ENCODE measurements at places on chromosomes 12 and 14. TPM values are rescaled to one million over a fixed set of nuclear protein-coding genes. Genes with fewer than 3 reads are reported as not detected.

- no peak for DNase-seq
These were observed 36.9 kb upstream of the CCDC198 start for GRCh38 chr14:57530571-57530970.

DNA sequence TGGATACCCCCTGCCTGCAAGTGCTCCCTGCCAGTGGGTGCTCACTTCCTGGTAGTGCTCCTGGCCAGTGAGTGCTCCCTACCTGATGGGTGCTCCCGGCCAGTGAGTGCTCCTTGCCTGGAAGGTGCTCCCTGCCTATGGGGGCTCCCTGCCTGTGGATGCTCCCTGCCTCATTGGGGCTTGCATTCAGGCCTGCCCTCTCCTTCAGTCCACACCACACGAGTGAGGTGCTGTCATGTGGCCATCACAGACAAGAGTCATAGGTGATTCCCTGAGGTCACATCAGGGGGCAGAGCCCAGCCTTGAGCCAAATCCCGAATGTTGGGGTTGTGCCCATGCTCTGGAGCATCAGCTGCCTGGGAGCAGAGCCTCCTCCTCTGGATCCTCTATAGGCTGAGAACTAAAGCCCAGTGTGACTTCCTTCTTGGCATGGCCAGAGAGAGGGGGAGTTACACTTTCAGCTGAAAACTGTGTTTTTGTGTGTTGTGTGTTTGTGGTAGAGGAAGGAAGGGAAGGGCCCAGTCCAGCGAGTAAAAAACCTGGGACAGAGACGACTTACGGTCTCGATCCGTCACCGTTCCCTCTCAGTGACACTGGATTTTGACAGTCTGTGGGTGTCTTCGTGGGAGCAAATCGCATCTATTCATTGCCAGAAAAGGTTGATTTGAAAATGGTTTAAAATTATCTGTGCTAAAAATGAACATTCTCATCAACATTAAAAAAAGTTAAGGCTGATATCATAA is 136.0 kb downstream of the ADGRD1 start:
- DNase-seq: no peak

DNA sequence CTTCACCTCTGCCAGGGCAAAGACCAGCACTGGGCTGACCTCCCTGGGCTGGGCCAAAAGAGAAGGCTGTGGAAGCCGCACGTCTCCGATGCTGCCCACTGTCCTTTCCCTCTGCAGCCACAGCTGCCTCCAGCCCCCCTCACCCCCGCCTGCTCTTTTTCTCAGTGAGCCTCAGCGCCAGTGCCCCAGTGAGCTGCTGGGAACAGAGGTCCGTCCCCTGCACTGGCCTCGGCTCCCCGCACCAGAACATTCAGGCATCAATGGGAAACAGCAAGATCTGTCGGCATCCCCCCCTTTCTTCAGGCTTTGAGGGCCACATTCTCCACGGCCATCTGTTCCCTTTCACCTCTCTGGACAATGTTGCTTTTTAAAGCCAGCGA is 398.1 kb downstream of the ZFP36L1 start:
- no peak for DNase-seq

DNA sequence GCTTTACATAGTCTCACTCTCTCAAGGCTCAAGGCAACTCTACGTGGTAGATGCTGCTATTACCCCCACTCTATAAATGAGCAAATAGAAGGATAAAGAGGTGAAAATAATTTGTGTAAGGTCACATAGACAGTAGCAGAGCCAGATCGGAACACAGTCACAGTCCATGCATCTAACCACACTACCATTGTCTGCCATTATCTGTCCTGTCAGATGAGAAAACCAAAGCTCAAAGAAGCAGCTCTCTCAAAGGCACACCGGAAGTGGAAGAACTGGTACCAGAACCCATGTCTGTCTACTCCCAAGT is 134.4 kb upstream of the NUDT4 start:
- DNase-seq: no peak

GRCh38 chr12:53181935-53182334 is 1.2 kb upstream of the CSAD start:
- DNase-seq: no peak

- no peak for DNase-seq
These were observed 113.0 kb upstream of the WSCD2 start for GRCh38 chr12:108016022-108016564.

DNA sequence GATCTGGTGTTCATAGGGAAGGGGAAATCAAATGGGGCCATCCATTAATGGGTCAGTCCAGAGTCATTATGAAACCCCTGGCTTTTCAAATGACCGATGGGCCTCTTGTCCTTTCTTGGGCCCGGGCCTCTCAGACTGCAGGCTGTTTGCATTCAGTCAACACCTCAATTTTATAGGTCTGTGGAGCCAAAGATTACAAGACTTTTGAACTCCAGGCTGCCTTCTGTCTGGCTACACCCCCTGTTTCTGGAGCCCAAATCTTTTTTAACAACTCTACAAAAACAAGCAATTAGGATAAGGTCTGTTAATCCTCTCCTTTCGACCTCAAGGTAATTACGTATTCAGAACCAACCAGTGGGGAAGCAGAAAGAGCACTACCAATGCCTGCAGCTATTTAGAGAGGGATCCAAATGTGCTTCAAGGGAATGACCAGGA is 35.6 kb downstream of the DUSP6 start:
- DNase-seq: no peak

DNA sequence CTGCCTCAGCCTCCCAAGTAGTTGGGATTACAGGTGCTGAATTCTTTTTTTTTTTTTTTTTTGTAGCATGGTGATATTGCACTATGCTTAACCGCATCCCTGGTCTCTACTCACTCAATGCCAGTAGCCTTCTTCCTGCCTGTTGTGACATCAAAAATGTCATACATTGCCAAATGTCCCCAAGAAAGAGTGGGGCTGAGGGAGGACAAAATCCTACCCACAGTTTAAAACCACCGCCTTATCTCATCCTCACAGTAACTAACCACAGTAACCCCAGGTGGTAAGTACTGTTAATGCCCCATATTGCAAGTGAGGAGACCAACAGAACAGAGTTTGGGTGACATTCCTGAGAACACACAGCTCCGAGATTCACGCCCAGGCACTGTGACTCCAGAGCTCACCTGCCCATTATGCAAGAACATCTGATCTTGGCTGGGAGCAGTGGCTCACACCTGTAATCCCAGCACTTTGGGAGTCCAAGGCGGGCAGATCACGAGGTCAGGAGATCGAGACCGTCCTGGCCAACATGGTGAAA is 19.6 kb downstream of the MORN3 start:
- DNase-seq: no peak

GRCh38 chr12:101570047-101570446 is 24.7 kb upstream of the MYBPC1 start:
- DNase-seq: peak; percentile 16

- DNase-seq: no peak
These were observed 131.9 kb upstream of the CLEC14A start for GRCh38 chr14:38387821-38388220.

GRCh38 chr12:124734224-124734788 is 129.4 kb downstream of the SCARB1 start:
- no peak for DNase-seq

GRCh38 chr12:125069616-125070015 is 4.4 kb downstream of the AACS start:
- DNase-seq: no peak

DNA sequence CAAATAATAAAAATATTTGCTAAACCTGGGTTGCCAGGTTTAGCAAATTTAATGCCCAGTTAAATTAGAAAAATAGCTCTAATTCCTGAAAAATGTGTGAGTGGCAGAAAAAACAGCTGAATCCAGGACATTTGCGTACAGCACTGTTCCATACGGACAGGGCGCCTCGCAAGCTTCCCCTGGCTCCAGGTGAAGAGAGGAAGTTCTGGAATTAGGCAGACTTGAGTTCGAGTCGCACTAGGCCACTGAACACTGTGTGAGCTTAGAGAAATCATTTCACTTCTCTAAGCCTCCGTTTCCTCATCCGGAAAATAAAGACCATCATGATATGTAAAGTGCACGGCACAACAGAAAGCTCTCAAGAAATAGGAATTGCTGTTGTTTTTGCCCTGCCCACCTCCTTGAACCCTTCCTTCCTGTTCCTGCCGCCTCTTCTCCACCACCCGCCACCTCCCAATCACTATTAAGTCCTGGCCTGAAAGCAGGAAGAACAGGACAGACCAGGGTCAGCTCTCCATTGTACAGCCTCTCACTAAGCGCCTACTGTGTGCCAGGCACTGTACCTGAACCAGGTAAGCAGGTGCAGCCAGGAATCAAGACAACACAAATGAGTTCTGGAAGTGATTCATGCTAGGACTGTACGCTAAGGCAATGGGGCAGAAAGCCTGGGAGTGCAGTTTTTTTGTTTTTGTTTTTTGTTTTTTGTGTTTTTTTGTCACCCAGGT is 763 bp upstream of the PHETA1 start:
- DNase-seq: no peak

- no peak for DNase-seq
These were observed 47.5 kb downstream of the SINHCAF start for GRCh38 chr12:31278424-31278823.

DNA sequence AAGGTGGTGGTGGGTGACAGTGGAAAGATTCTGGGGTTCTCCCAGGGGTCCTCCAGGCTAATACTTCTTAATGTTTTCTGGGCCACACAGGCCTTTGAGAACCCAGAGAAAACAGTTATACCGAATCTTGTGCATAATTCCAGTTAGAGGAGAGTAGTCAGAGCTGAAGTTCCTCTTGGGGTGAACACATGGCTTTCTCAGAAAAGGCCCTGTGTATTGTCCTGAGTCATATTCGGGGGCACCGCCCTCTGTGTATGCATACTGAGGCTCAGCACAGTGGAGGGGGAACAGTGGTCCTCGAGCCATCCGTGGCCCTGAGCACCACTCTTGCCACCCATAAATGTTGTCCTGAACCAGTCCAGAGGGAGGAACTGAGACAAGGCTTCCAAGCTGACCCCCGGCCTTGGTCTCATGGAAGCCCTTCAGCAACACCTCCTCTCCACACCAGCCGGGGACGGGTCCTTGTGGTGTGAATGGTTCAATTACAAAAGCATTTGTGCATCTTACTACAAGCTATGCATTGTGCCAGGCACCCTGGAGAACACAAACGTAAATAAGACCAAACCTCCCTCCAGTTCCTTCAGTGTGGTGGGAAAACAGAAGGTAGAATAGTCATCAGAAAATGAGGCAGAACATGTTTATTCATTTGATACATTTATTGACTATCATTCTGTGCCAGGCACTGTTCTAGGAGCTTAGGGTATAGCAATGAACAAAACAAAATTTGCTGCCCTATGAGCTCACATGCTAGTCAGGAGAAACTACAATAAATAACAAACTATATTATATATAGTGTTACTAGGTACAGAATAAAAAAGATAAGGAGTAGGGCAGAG is 9.9 kb downstream of the DHRS2 start:
- no peak for DNase-seq

GRCh38 chr14:54383835-54384234 is 13.0 kb upstream of the CDKN3 start:
- DNase-seq: no peak

GRCh38 chr14:32022938-32023466 is 54.1 kb upstream of the ARHGAP5 start:
- no peak for DNase-seq

DNA sequence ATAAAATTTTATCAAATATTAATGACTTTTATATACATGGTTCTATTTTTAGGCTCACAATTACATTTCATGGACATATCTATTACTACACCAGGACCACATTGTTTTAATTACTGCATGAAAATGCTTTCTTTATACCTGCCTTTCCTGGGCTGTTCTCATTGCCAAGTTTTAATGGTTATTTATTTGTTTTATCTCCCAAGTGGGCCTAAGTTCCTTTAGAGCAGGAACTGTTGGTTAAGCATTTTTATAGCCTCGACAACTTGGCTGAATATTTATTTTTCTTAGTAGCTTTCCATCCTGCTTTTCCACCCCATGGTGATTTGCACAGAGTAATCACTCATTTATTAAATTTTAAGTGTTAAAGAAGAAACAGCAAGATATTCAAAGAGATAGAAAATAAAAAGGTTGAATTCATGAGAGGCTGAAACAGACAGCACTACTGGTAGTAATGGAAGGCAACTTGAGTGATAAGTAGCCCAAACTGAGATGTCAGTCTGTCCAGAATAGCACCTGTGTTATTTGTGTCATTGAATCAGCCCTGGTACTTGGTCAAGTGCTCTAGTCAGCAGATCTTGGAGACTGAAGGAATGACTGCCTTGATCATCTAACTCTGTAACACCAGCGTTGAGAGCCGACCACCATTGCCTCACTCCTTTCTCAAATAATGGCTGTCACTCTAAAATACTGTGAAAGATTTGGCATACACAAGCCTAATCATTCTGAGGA is 119.1 kb upstream of the EGLN3 start:
- DNase-seq: no peak

DNA sequence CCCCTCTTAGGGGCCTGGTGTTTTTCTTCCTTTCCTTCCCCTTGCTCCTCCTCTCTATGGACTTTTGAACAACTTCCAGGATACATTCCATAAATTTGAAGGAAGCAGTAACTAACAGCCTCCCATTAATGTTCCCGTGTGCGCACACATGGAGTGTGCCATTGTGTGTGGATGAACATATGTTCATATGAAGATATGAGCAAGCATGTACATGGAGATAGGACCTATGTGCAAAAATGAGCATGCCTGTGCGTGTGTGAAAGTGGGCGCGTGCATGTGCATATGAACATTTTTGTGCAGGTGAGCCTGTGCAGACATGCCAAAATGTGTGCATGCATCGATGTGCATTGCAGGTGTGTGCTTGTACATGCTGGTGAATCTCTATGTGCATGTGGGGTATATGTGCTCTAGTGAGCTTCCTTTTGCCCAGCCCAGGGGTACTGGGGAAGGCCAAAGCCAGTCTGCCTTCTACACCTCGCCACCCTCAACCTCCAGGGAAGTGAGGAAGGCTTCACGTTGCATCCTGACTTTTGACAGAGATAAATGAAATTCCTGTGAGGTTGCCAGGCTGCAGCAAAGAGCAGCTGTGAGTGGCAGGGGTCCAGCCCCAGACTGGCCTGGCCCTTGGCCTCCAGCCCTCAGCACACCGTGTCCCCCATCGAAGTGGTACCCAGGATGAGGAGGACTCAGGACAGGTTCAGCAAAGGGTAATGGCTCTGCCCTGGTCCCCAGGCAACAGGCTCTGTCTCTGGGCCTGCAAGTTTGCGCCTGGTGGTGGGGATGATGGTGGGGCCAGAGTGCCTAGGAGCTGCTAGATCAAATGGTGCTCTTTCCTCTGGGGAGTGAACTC is 21.1 kb upstream of the PGF start:
- no peak for DNase-seq

GRCh38 chr12:7915661-7916403 is 20.2 kb downstream of the SLC2A3 start:
- DNase-seq: no peak

- DNase-seq: no peak
These were observed 9.7 kb downstream of the HVCN1 start for GRCh38 chr12:110679201-110679600.

- peak; percentile 29 for DNase-seq
These were observed 165.6 kb downstream of the SUDS3 start for GRCh38 chr12:118541934-118542333.

OR6C2 gene
- total RNA-seq: not detected

MBIP gene
- total RNA-seq: 10.7 TPM

GLTP gene
- 35.7 TPM for total RNA-seq

LMO3 gene
- not detected for total RNA-seq

SIX1 gene
- 7.7 TPM for total RNA-seq

GALNT8 gene
- total RNA-seq: not detected

DDX51 gene
- total RNA-seq: 3.0 TPM

GXYLT1 gene
- total RNA-seq: 9.3 TPM
